ENCODE measurements at places on chromosomes 1 and 21.

- no peak for DNase-seq
These were observed 743 bp downstream of the TOMM20 start for GRCh38 chr1:235127732-235128455.

DNA sequence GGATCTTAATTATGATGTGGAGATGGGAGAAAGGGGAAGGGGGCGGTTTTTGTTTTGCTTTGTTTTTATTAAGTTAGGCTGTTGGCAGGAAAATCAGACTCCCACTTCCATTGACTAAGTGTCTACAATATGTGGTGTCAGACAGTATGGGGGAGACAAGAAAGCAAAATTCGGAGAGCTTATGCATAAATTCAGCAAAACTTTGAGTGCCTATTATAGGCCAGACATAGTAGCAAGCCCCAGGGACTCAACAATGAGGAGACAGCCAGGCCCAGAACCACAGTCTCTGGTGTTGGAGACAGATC is 835 bp upstream of the TSPAN2 start:
- DNase-seq = no peak

GRCh38 chr21:30332681-30333080 is 4.8 kb downstream of the KRTAP27-1 start:
- DNase-seq = no peak

DNA sequence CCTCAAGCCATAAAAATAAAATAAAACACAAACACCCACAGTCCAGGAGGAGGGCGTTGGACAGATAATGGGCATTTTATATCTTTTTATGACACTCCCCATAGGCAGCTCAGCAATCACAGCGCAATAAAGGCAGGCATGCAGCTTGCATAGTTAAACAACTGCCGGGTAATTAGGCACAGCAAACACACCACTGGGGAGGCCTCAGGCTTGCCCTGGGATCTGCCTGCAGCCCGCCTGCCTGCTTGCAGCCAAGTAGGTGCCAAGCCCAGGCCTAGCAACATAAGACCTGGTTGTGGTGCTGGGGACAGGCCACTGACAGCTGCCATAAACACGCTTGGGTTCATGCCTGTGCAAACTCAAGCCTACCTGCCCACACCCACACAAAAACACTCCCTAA is 54.2 kb downstream of the DMAP1 start:
- DNase-seq = no peak

- no peak for DNase-seq
These were observed 169.6 kb downstream of the ROR1 start for GRCh38 chr1:63943393-63943792.

GRCh38 chr1:43577655-43578542 is 47.2 kb downstream of the PTPRF start:
- DNase-seq = no peak

DNA sequence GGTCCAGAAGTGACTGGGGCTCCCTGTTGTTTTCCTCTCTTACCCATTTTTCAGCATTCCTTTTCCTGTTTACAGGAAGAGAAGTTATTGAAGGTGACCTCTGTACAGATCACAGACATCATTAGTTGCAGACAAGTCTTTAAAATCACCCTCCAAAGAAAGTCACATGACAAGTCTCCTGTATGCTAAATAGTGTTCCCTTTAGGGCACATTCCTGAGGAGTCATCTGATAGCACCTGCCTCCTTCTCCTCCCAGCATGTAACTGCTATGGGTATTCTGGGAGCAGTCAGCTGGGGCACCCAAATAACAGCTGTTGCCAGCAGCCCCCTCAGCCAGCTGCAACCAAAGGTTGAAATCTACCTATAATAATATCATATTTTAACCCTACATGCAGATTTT is 200.6 kb downstream of the PTGER3 start:
- no peak for DNase-seq

DNA sequence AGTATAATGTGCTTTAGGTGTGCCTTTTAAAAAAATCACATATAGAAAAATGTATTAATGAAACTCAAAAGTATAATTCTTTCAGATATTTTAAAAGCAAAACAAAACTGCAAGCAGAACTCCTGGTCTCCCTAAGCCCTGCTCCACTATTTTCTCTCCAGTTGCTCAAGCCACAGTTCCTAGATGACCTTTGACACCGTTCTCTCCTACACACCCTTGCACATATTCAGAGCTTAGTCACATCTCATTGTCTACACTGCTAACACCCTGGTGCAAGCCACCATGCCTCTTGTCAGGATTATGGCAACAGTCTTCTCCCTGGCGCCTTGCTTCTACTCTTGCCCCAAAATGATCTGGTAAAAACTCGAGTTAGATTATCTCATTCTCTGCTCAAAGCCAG is 50.2 kb upstream of the ROR1 start:
- DNase-seq = no peak

Measured in NK-92 treated with Interleukin-12 subunit alpha and Interleukin-12 subunit beta, amount 100 ng/mL, for 24 hours (cell line).